Hematopoietic multipotent progenitor cell treated with erythropoietin and hydrocortisone succinate and interleukin-3 and kit ligand, for 15 days (in vitro differentiated cells): ENCODE measurements at places on chromosomes 6 and 20.

DNA sequence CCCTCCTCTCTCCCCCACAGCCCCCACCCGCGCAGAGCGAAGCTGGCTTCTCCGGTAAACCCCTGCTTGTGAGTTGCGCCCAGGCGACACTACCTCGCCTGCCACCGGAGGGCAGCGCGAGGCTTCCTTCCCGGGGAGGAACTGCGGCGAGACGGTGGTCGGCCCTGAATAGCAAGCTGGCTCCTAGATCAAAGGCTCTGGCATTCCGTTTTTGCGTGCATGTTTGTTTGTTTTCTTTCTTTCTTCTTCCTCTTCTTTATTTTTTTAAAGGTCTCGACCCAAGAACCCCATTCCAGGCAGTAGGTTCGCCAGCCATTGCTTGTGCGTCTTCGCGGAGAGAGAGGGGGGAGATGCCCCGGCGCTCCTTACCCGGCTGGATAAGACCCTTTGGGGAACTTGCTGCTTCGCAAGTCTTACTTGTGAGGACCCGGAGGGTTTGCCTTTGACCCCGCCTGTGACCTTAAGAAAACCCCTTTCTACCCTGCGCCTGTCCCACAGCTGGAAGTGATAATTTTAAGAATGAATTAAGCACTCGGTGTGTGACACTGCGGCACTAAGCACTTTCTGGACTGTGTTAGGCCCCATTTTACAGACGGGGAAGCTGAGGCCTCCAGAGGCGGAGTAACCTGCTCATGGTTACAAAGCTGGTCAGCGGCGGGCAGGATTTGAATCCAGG lies 92.7 kb upstream of the SIRPA start:
- no peak for DNase-seq

DNA sequence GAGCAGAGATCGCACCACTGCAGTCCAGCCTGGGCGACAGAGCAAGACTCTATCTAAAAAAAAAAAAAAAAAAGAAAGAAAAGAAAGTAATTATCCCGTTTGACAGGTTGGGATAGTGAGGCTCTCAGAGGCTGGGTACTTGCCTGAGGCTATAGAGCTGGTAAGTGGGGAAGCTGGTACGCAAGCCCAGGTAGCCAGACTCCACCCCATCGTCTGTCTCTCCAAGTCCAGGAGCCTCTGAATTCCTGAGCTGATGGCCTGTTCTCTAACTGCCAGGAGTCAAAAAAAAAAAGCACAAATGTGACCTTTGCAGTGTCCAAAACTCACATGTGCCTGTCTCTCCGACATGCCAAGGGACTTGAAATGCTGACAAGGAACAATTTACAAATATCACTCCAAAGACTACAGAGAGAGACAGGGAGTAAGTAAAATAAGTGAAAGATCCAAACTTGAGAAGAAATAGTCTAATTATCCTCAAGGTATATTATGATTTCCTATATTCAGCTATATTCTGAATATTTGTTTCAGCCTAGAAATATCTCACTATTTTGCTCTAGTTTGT lies 109.1 kb upstream of the SCAF8 start:
- DNase-seq, result no peak

DNA sequence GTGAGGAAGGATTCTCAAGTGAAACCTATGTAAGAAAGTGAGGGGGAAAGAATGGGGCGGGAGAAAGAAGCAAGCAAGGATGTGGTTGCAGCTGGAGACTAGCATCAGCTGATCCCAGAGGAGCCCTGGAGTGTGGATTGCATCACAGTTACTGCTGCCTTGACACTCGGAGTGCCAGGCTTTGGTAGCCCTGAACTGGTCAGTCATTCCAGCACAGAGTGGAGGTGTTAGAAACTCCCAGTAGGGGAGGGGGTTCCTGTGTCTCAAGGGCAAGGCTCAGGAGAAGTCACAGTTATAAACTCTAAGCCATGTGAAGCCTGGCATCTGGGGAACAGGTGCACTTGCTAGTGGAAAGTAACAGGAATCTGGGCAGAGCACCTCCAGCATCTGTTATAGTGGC lies 23.5 kb downstream of the SNAP25 start:
- DNase-seq, result no peak

GRCh38 chr20:9928955-9929354 lies 90.1 kb upstream of the PAK5 start:
- no peak for DNase-seq

DNA sequence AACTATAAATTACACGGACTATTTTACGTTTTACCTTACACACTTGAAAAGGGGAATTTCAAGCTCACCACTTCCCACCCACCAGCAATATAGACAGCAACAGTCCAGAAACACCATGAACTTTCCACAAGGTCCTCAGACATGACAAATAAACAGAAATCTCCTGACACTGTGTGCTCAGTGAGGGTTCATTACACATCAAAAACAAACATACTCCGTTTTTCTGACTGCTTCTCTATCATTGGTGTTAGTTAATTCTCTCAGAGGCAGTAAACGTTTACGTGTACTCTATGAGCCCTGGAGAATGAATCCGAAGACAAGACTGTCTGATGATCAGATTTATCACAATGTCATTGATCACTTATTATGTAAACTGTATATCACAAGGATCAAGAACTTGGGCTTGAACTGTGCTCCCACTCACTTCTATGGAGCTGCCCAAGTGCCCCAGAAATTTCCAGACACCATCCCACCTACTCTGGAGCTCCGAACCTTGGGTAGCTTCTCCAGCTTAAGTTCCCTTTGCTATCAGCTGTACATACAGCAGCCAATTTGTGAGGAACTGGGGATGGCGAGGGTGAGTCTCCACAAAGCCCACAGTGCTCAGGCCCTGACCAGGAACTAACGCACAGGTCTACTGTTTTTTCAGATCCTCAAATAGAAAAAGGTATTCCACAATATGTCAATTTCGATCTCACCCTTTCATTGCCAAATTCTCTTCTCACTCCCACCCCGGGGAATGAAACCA lies 86.0 kb downstream of the ALDH8A1 start:
- no peak for DNase-seq
